ENCODE measurements at places on chromosomes 5 and 9. TPM values are rescaled to one million over a fixed set of nuclear protein-coding genes. Genes with fewer than 3 reads are reported as not detected.

Gene DIPK1B
- 11.1 TPM for total RNA-seq

Gene JAK2
- total RNA-seq = 1.2 TPM

Gene ADGRD2
- not detected for total RNA-seq

Gene PCDHB4
- total RNA-seq = 0.05 TPM

Gene POMT1
- 12.7 TPM for total RNA-seq

Gene MRPL36
- 118 TPM for total RNA-seq

Gene NTRK2
- total RNA-seq = not detected

Gene ZNF354C
- total RNA-seq = 0.78 TPM

All from A549 treated with RU486 at 1 μM for 4 hours (cell line).